Epithelial cell of proximal tubule (primary cell): ENCODE measurements at places on chromosomes 4 and X. TPM values are rescaled to one million over a fixed set of nuclear protein-coding genes. Genes with fewer than 3 reads are reported as not detected.

YY2 gene
- total RNA-seq: 0.35 and 1.2 TPM in 2 replicates

HSPA4L gene
- total RNA-seq: 10.6 and 12.6 TPM in 2 replicates

FGF13 gene
- 2.5 and 4.2 TPM in 2 replicates for total RNA-seq

REPS2 gene
- 0.72 and 1.7 TPM in 2 replicates for total RNA-seq

SLC49A3 gene
- total RNA-seq: 2.9 and 4.1 TPM in 2 replicates

FGF16 gene
- 1.5 TPM in 1 of 2 replicates, not detected in the other for total RNA-seq

PRSS12 gene
- total RNA-seq: 0.87 and 1.0 TPM in 2 replicates

MAGEE2 gene
- not detected in 2 replicates for total RNA-seq

MAGEB10 gene
- total RNA-seq: not detected in 2 replicates

CSAG1 gene
- total RNA-seq: not detected in 2 replicates

TSPAN5 gene
- total RNA-seq: 24.9 and 30.2 TPM in 2 replicates

TBC1D1 gene
- total RNA-seq: 157 and 162 TPM in 2 replicates

SATL1 gene
- 0.07 TPM in 1 of 2 replicates, not detected in the other for total RNA-seq

RTL5 gene
- total RNA-seq: 0.86 and 0.94 TPM in 2 replicates

RAB40A gene
- 0.07 and 0.23 TPM in 2 replicates for total RNA-seq

ANAPC4 gene
- 9.0 and 18.0 TPM in 2 replicates for total RNA-seq

BST1 gene
- total RNA-seq: 13.0 and 21.7 TPM in 2 replicates

CT45A1 gene
- total RNA-seq: not detected in 2 replicates

CNKSR2 gene
- total RNA-seq: 1.4 and 3.4 TPM in 2 replicates

FGD1 gene
- total RNA-seq: 10.2 and 10.3 TPM in 2 replicates

PASD1 gene
- total RNA-seq: not detected in 2 replicates

NPNT gene
- 1.5 and 15.4 TPM in 2 replicates for total RNA-seq

IL3RA gene
- not detected in 2 replicates for total RNA-seq

FAM9B gene
- total RNA-seq: not detected in 2 replicates

SSX4B gene
- not detected in 2 replicates for total RNA-seq

PAPSS1 gene
- total RNA-seq: 43.8 and 51.2 TPM in 2 replicates

SRPX2 gene
- 7.2 and 29.5 TPM in 2 replicates for total RNA-seq

PCDH10 gene
- 0.14 and 0.46 TPM in 2 replicates for total RNA-seq

NAA11 gene
- not detected in 2 replicates for total RNA-seq

PFKFB1 gene
- total RNA-seq: 0.58 TPM in 1 of 2 replicates, not detected in the other

XAGE1B gene
- total RNA-seq: not detected in 2 replicates

CTBP1 gene
- total RNA-seq: 272 and 334 TPM in 2 replicates

CFP gene
- 0.06 and 0.22 TPM in 2 replicates for total RNA-seq

TSPAN7 gene
- total RNA-seq: 0.29 and 1.9 TPM in 2 replicates

CXCL6 gene
- total RNA-seq: 7.2 and 17.1 TPM in 2 replicates

GAGE12H gene
- total RNA-seq: not detected in 2 replicates

AMBN gene
- not detected in 2 replicates for total RNA-seq

TCEAL2 gene
- total RNA-seq: 0.65 and 3.6 TPM in 2 replicates

LAP3 gene
- total RNA-seq: 75.8 and 88.1 TPM in 2 replicates

SMARCA1 gene
- total RNA-seq: 20.1 and 38.9 TPM in 2 replicates

GAGE13 gene
- not detected in 2 replicates for total RNA-seq
